ENCODE measurements at places on chromosomes 11 and 22. TPM values are rescaled to one million over a fixed set of nuclear protein-coding genes. Genes with fewer than 3 reads are reported as not detected.

Gene OR2AT4
- not detected for total RNA-seq

Gene GLYATL1
- total RNA-seq = 0.33 TPM

Gene PAMR1
- 512 TPM for total RNA-seq

Gene TMEM151A
- 0.11 TPM for total RNA-seq

Gene PAFAH1B2
- 164 TPM for total RNA-seq

Data from uterine smooth muscle cell (primary cell).